COR-L47 (cell line): ENCODE measurements at places on chromosomes 16 and 17.

GRCh38 chr16:78460428-78460827 lies 361.0 kb downstream of the WWOX start:
- DNase-seq, result no peak

- DNase-seq, result no peak
Measured at GRCh38 chr17:64974750-64975317, 55.6 kb upstream of the LRRC37A3 start.

- no peak for DNase-seq
Measured at GRCh38 chr17:49926886-49927285, 42.1 kb upstream of the DLX4 start.

- no peak for DNase-seq
Measured at GRCh38 chr16:57807252-57807967, 5.1 kb upstream of the KIFC3 start.

DNA sequence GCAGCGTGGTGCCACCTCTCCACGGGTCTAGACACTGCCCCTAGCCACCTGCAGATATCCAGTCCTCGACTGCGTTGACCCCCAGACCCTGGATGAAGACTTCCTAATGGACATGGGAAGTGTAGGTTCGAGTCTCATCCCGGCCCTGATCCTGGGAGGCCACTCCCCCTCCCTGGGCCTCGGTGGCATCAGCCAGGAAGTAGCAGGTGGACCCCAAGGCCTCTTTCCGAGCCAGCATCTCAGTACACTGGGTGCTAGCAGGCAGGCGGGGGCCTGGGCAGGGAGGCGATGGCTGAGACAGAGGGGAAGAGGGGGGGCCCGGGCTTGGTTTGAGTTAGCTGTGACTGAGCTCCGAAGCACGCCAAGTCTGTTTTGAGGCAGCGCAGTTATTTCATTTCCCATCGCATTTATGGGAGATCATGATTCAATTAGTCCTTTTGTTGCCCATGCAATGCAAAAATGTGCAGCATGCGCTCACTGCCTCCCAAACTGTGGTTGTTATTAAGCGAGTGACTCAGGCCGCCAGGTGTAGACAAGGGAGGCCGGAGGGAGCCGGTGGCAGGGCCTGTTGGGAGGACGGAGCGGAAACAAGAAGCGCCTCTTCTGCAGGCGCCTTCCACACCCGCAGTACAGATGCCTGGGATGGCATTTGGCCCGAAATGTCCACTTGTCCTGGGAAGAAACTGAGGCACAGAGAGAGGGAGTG lies 25.3 kb upstream of the ZNF469 start:
- DNase-seq, result no peak

- no peak for DNase-seq
Measured at GRCh38 chr17:52594516-52594915, 436.0 kb upstream of the CA10 start.

- DNase-seq, result no peak
Measured at GRCh38 chr17:82126556-82127314, 28.7 kb upstream of the FASN start.

DNA sequence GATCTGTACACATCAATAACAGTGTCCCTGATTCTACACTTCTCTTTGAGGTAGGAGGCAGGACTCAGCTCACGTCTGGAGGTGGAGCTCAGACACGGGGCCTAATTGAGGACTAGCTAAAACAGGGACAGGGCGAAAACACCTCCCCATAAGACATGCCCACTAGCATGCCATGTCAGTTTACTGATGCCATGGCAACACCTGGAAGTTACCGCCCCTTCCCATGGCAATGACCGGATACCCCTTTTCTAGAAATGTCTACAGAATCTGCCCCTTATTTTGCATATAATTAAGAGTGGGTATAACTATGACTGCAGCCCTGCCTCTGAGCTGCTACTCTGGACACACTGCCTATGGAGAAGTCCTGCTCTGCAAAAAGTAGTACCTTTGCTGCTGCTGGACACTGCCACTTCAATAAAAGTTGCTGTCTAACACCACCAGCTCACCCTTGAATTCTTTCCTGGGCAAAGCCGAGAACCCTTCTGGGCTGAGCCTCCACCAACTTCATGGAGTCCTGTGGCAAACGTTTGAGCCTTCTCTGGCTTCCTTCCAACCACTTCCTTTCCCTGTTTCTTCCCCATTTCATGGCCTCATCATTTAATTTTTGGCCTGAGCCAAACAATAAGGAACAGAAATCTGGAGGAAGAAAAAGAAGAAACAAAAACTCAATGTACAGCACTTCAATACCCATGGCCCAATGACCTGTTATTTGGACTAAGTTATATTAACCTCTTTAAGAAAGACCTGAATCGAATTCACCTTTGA lies 21.0 kb downstream of the PHB1 start:
- no peak for DNase-seq

DNA sequence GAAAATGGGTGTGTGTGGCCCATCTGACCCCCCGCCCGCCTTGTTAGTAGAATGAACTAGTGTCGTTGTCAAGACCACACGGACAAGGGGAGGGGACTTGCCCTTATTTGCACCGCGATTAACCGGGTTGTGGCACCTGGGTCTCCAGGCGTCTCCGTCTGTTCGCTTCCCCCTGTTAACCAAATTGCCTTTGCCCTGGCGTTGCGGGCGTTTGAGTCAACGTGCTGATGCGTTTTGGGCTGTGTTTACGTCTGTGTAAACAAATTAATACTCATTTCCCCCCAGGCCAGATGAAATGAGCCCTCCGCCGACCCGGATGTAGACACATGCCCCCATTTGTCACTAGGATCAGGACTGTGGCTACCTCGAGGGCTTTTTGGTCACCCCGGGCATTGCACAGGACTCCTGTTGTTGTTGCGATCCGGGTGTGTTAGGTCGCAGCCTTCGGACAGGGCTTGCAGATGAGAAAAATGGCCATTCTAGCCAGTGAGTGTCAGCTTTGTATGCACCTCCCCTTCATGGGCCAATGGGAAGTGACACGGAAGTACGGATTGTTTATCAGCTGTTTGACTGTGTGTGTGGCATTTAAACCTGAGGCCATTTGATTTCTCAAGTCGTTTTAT lies 906 bp downstream of the RBL2 start:
- DNase-seq, result peak; percentile 35

GRCh38 chr16:86532526-86532815 lies 22.1 kb downstream of the FOXF1 start:
- no peak for DNase-seq

DNA sequence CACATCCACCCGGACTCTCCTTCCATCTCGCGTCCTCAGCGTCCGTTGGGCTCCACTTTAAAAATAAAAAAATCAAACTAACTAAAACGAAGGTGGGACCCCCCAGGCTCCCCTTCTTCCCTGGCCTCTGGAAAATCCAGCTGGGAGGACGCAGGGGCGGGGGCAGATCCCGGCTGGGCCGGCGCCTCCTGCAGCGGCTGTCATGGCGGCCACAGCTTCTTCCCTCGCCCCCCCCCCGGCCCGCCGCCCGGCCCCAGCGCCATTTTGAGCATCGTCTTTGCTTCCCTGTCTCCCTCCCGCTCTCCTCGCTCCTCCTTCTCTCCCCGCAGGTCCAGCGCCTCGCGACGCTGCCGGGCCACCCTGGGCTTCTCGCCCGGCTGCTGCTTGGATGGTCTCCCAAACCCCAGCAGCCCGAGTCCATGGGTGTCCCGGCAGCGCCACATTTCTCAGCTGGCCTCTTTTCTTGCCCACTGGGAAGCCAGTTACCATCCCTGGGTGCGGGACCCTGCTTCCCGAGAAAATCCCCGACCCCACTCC lies 3.3 kb downstream of the HOXB2 start:
- peak; percentile 55 for DNase-seq

- no peak for DNase-seq
Measured at GRCh38 chr17:70172923-70173322, 3.6 kb downstream of the KCNJ2 start.

GRCh38 chr16:50932348-50932935 lies 190.6 kb downstream of the CYLD start:
- DNase-seq, result no peak

GRCh38 chr16:16989368-16989767 lies 481.4 kb downstream of the XYLT1 start:
- no peak for DNase-seq

DNA sequence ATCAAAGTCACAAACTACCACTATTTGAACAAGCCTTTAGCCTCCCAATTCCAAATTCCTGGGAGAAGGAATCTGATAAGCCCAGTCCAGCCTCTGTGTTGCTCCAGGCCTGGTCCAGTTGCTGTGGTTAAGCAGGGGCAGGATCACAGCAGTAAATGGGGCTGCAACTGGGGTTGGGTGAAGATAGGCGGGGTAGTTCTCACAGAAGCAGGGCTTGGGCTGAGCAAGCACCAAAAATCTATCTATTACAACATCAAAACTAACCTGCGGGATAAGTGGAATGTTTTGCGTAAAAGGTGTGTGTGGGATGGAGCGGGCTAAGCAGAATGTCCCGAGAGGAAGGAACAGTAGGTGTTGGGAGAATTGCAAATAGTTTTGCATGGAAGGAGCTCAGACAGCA lies 23.0 kb upstream of the RNF135 start:
- no peak for DNase-seq

GRCh38 chr17:50125420-50125997 lies 4.5 kb downstream of the SAMD14 start:
- no peak for DNase-seq
